ENCODE measurements at places on chromosomes 6 and 20.

DNA sequence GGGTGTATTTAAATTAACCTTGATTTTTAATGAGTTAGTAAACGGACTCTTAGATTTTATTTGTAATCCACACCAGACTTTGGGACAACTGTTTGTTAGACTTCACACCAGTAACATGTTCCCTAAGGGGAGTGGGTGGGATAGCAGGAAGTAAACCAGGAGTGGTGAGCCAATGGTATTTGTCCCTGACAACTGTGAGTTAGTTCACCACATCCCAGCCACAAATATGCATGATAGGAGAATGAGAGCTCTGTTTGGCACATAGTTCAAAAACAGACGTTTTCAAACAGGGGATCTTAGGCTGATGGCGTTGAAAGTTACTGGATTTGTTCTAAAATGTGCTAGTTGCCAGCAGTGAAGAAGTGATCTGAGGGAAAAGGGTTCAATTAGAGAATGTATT, 18.7 kb upstream of the COL10A1 start:
- DNase-seq = no peak

DNA sequence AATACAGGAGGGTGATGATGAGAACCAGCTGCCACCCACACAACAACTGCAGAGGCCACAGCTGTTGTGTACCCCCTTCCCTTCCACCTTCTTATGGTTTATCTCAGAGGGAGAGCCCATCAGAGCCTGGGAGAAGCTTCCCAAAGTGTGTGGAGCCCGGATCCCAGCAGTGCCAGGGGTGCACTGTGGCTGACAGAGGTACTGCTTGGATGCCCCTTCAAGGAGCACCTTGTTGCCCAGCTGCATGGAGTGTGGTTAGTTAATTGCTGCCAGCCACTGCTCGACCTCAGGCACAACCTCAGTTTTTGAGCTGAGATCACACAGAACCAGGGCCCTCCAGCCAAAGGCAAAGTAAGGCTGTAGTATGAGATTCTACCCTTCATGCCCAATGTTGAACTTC, 13.0 kb downstream of the PI3 start:
- DNase-seq = no peak

GRCh38 chr6:135291288-135292076, 110.4 kb downstream of the MYB start:
- no peak for DNase-seq

DNA sequence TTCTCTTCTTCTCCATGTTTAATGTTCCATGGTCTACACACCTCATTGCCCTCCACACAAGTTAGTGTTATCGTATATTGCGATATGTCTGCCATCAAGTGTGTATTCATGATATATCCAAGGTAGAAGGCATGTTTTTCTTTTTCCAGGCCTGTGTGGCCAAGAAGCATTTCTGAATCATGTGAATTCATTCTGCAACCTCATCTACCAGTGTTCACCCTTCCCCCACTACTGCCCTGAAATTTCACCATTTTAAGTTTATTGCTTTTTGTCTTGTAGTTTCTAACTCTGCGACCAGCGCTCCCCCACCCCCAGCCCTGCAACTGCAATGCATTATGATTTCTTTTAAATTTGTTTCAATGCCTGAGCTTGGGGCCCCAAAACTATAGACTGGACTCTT, 618.0 kb upstream of the FLRT3 start:
- DNase-seq = no peak

DNA sequence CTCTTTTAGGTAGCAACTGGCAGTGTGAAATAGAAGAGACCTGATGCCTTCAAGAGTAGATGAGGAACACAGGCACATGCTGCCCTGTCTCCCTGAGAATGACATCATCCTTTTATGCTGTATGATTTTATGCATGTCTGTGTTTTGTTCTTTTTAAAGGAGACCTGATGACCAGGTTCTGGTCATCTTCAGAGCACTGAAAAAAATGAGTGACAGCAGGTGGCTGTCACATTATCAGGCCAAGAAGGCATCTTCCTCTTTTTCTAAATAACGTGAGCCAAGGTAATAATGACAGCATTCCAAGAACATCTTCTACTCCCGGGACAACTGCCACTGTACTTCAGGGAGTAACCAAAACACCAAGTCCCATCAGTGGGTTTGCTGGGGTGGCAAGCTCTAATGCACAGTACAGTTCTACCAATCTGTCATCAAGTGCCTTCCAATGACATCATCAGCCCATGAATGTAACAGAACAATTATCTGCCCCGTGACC, 28.9 kb downstream of the CNKSR3 start:
- DNase-seq = no peak

GRCh38 chr6:117464700-117465099, 17.8 kb upstream of the DCBLD1 start:
- DNase-seq = no peak

GRCh38 chr20:21523281-21523868, 9.5 kb upstream of the NKX2-2 start:
- DNase-seq = no peak

- no peak for DNase-seq
These were observed 8.5 kb downstream of the ABCC10 start for GRCh38 chr6:43435682-43436437.

- DNase-seq = no peak
These were observed 33.1 kb upstream of the UBR2 start for GRCh38 chr6:42530751-42531150.

DNA sequence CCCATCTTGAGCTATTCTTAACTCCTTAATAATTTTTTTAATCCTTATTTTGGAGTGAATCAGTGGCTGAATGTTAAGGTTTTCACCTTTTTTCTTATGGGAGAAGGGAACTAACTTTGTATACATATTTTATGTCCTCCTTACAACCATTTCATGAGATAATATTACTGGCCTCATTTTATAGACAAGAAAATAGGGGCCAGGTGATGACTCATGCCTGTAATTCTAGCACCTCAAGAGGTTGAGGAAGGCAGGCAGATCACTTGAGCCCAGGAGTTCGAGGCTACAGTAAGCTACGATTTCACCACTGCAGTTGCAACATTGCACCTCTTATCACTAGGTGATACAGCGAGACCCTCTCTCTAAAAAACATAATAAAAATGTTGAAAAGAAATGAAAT, 128.7 kb downstream of the TMEM242 start:
- DNase-seq = no peak

DNA sequence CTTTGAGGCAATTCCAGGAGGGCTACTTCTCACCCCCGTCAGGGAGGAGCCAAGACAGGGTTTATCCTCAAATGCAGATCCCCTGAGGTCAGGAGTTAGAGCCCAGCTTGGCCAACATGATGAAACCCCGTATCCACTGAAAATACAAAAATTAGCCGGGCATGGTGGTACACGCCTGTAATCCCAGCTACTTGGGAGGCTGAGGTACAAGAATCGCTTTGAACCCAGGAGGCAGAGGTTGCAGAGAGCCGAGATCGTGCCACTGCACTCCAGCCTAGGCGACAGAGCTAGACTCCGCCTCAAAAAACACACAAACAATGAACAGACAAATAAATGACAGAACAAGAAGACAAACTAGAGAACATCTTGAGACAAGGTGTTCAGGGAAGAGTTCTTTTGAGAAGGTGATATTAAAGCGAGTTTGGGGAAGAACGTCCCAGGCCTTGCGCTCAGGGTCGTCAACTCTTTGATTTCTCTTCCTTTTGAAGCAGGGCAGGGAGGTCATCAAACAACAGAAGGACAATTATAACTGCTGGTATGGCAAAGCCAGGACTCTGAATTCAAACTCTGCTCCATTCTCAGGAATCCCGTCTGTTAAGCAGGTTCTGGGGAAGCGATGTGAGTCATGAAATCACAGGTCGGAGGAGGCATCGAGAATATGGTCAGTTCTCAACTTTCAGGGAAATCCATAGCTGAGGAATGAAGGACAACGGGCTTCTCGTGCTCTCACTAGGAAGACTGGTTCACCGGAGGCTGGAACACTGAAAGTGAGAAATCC, 1.4 kb upstream of the RALY start:
- no peak for DNase-seq

- DNase-seq = no peak
These were observed 28.2 kb downstream of the TBC1D32 start for GRCh38 chr6:121305957-121306607.

DNA sequence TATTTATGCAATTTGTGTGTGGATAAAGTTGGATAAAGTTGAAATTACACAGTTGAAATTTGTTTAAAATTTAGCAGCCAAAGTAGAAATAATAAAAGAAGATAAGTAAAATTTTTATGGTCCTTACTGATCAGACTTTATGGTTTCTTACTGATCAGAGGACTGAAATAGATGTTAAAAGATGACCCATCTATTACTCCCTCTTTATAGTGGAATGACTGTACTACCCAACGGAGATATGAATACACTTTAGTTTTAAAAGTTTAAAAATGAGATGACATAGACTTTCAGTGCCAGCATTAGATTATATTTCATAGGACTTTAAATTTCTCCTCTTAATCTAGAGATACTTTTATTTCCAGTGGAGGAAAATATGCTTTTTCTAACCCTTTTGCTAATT, 98.9 kb upstream of the ADGRF4 start:
- no peak for DNase-seq

- no peak for DNase-seq
These were observed 186.9 kb downstream of the ZFP64 start for GRCh38 chr20:52004715-52005114.

DNA sequence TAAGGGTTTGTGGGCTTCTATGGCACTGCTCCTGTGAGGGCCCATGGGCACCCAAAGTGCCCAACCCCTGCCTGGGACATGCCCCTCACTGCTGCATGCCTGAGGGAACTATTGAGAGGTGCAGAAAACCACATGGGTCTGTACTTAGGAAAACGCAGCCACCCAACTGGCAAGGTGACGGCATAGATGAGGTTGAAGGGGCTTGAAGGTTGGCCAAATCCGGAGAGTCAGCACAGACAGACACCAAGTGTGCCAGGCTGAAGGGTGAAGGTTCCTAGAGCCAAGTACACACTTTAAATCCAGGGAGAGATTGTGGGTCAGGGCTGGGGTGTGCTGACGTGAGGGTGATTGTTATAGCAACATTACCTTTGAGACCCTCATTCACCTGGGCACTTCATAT, 6.2 kb downstream of the BANF2 start:
- no peak for DNase-seq

DNA sequence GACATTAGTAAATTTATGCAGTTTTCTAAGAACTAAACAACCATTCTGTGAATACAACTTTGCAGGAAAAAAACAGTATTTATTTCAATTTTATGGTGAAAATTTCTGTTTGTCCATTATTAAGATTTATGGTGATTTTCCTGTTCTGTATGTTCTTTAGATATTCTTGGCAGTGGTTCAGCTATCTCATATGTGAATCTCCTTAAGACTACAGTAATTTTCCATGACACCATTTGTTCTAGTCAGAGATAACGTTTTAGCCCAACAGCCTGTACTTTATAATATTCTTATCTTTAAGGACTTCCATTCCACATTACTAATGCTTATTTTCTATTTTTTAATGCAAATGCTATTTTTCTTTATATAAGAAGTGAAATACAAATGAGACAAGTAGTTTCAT, 504.0 kb downstream of the RFPL4B start:
- no peak for DNase-seq

DNA sequence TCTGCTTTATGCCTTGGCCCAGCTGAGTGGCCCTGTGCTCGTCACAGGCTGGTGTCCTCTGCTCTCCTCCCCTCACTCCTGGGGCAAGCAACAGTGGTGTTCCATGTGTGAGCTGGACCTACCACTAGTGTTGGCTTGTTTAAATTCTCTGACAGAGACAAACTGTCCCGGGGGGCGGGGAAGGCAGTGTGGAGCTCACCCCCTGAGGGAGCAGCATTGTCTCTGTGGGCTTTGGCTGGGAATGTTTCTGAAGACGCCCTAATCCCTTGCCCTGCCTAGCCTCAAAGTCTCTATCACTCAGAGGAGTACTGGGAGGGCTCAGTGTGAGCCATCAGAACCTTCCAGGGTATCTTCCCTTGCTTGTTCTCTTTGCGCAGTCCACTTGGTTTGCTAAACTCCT, 5.2 kb upstream of the VEGFA start:
- DNase-seq = no peak

GRCh38 chr6:106125925-106126435, 39.8 kb downstream of the PRDM1 start:
- DNase-seq = no peak

DNA sequence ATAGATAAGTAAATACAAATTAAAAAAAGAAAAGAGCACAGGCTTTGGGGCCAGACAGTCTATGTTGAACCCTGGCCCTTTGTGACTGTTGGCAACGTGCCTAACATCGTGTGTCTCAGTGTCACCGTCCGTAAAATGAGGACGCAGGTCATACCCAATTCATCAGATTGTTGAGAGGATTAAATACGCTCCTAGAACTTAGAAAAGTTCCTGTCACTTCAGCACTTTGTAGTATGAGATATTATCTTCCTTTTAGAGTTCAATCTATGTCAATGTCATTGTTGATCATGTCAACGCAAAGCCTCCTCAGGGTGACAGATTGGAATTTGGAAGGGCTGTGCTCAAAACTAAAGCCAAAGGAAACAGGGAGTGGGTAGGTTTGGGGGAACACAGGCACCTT, 21.7 kb downstream of the SERPINB1 start:
- DNase-seq = no peak

- peak; percentile 28 for DNase-seq
These were observed 176.4 kb downstream of the ARID1B start for GRCh38 chr6:156953479-156954146.

GRCh38 chr20:42587427-42587826, 602.3 kb downstream of the PTPRT start:
- DNase-seq = no peak

DNA sequence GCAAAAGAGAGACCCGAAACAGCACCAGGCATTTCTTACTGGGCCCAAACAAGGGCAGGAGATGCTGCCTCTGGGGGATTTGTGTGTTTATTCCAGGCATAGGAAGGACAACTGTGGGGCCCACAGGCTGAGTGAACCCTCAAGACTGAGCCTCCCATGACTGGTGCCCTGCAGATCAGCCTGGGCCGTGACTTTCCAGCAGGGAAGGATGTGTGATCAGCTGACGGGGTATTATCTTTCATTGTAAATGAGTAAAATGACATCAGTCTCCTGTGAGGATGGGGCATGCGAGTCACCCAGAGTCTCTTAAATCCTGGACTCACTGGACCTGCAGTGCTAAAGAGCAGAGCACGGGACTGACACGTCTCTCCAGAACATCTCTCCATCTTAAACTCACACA, 3.9 kb upstream of the TEAD3 start:
- DNase-seq = no peak

DNA sequence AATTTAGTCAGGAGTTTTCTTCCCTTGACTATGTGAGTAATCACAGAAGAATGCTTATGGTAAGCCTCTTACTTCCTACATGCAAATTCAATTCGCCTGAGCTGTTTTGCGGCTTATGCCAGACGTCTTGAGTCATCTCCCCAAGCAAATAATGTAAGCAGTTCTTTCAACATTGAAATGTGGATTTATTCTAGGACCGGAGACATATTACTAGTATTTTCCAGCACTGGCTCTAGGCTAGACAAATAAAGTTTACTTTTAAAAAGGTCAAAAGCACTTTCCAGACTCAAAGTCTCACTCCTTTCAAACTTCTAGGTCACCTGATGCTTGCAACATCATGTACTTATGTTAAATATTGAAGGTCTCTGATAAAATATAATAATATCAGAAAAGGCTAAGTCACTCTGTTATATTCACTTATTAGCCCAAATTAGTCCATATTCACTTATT, 38.1 kb upstream of the NOX3 start:
- no peak for DNase-seq

Measured in activated naive CD8-positive, alpha-beta T cell treated with anti-CD3 and anti-CD28 coated beads for 36 hours (primary cell).